Activated CD4-positive, alpha-beta T cell treated with anti-CD3 and anti-CD28 coated beads for 48 hours (primary cell): ENCODE measurements at places on chromosomes 12 and 14.

DNA sequence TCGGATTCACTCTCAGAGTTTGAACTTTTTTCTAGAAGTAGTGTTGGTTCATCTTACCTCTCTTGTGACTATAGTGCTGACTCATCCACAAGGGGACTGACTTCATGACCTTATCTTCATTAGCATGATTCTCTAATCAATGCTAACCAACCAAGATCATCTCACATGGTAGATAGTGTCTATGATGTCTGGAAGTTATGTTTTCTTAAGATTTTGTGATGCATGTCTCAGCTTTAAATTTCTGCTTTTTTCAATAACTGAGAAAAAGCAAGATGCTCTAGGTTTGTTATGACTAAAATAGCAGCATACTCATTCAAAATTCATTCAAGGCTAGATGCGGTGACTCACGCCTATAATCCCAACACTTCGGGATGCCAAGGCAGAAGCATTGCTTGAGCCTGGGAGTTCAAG lies 12.3 kb upstream of the SLC35E3 start:
- no peak for DNase-seq

GRCh38 chr12:74250891-74251290 lies 286.7 kb upstream of the ATXN7L3B start:
- no peak for DNase-seq

DNA sequence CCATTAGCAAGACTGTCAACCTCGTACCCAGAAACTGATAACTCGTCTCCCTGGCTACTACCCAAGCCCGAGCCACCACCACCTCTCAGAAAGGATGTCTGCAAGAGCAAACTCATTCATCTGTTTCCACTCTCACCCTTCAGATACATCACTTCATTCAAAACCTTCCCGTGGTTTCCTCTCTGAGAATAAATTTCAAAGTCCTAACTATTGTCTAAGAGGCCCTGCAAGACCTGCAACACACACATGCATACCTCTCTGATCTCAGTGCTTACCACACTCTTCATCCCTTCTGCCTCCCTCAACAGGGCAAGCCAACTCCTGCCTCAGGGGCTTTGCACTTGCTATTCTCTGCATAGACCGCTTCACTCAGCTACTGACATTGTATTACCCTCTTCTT lies 40.6 kb downstream of the PPP1R13B start:
- no peak for DNase-seq

GRCh38 chr12:49792976-49793580 lies 35.1 kb downstream of the NCKAP5L start:
- no peak for DNase-seq

DNA sequence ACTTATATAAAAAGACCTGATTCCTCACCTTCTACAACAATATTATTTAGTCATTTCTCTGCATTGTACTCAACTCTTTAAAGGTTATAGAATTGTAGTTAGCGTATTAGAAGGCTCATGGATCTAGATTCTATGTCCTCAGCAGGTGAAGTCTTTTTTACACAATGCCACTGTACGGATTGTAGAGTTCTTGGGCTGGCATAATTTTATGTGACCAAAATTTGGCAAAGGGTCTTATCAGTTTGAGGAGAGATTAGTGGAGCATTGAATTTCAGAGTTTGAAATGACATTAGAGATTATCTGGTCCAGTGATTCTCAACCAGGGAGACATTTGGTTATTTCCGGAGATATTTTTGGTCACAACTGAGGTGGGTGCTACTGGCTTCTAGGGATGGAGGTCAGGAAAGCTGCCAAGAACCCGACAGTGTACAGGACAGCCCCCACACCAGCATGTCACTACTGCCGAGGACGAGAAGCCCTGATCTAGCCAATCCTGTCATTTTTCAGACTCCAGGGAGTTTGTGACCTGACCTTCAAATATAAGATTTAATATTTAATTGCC lies 63.9 kb downstream of the BICD1 start:
- DNase-seq: no peak

GRCh38 chr14:102255401-102256190 lies 49.4 kb downstream of the MOK start:
- no peak for DNase-seq

DNA sequence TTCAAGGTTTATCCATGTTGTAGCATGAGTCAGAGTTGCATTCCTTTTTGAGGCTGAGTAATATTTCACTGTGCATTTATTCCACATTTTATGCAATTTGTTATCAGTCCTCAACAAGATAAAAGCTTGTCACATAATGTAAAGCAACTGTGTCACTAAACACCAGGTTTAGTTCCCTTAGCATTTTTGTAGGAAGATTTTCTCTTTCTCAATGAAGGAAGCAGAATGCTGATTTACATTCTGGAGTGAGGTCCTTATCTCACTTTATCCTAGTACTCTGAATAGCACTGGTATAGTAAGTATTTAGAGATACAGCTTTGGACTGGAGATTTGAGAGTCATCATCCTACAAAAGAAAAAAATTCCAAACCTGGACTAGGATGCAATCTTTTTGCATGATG lies 9.8 kb upstream of the EXD2 start:
- no peak for DNase-seq

GRCh38 chr12:98182821-98183220 lies 332.6 kb upstream of the TMPO start:
- no peak for DNase-seq

GRCh38 chr14:25006961-25007795 lies 42.8 kb downstream of the STXBP6 start:
- no peak for DNase-seq

- no peak for DNase-seq
Observed at GRCh38 chr12:114664651-114665320, 19.2 kb downstream of the TBX3 start.

- no peak for DNase-seq
Observed at GRCh38 chr12:120540445-120540844, 6.3 kb downstream of the RNF10 start.

DNA sequence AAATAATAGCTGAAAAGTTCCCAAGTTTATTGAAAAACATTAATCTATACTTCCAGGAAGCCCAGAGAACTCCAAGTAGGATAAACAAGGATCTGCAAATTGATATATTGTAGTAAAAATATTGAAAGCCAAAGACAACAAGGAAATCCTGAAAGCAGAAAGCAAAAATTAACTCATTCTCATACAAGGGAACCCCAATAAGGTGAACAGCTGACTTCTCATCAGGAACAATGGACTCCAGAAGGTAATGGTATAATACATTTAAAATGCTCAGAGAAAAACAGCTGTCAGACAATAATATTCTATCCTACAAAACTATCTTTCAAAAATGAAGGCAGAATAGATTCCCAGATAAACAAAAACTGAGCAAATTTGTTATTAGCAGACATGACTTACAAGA lies 138.1 kb upstream of the BMP4 start:
- no peak for DNase-seq
